ENCODE measurements at places on chromosomes 4 and X.
A peak's percentile ranks its signal among the peaks of the same experiment; 100 is the strongest.

DNA sequence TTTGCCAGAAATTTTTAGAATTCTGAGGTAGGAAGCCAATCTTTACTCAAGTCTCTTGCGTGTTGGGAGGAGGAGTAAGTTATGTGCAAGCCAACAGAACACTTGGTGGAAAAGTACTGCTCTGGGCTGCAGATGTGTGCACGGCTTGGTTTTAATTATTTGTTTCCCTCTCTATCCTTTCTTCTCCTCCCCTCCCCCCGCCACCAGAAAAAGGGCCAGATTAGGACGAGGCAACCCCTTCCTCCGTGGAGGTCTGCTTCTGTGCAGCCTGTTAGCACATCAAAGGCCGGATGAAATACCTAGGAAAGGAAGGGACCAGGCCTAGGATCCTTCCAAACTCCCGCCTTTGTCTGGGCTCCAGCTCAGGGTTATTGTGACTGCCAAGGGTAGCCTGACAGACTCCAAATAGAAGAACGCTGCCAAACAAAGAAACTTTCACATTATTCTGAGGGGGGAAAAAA is 1.0 kb upstream of the PGRMC1 start:
- DNase-seq = no peak

GRCh38 chr4:134754301-134755019 is 552.9 kb upstream of the PABPC4L start:
- peak; percentile 20 for DNase-seq

DNA sequence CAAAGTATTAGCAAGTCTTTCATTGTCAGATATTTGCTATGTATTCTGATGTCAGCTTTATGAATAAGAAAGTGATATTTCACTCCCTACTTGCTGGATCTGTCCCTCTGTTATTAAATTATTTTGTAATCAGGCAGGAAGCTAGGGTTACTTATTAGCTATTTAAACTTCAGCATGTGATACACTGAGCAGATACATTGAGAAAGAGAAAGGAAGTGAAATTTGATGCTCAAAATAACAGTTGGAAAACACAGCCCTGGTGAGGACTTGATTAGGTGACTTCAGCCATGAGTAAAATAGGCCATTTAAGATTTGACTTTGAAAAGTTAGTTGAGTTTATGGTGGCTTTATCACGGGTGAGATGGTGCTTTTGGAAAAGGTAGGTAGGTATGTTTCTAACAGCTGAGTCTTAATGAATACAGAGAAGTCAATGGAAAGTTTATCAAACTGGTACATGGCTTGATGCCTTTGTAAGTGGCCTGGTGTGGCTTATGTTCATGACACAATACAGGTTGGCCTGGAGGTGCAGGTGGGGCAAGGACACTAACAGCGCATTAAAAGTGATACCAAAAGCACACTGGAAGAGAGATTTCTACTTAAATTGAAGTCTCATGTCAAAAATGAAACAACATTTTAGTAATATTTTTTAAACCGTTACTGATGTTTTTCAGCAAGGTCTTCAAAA is 321.2 kb upstream of the SPOCK3 start:
- peak; percentile 14 for DNase-seq

DNA sequence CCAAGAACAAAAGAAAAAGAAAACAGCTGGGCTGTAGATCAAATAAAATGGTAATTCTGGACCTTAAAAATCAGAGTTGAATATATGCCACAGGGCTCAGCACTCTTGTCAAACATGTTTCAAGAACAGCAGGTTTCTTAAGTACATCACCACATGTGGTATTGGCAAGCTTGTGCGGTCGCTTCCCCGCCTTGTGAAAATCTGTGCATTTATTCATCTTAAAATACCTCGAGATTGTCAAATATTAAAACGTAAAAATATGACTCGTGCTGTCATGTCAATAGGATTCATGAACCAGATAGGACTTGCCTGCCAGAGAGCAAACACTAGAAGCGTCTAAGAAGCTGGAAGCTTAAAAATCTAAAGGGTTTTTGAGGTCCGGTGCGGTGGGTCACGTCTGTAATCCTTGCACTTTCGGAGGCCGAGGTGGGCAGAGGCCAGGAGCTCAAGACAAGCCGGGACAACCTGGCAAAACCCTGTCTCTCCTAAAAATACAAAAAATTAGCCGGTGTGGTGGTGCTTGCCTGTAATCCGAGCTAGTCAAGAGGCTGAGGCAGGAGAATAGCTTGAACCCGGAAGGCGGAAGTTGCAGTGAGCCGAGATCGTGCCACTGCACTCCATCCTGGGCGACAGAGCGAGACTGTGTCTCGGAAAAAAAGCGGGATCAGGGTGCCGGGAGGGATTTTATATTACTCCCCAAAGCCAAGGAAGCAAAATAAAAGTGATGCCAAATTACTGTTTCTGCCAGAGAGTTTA is 40.2 kb upstream of the TMEM154 start:
- no peak for DNase-seq

DNA sequence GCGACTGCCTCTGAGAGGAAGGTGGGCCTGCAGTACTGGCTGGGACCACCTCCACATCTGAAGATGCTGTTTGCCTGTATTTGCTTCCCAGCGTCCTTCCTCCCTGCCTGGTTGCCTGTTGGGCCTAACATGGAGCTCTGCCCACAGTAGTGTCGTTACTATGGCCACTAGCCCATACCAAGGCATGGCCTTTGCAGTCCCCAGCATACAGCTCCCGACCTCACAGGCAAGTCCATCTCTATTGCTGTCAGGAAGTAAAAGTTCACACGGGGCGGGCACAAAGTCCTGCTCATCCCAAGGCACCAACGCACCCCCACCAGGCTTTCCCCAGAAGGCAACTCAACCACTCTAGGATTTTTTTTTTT is 71.6 kb downstream of the MAML3 start:
- no peak for DNase-seq

GRCh38 chr4:114601304-114602052 is 2.9 kb downstream of the UGT8 start:
- DNase-seq = no peak

DNA sequence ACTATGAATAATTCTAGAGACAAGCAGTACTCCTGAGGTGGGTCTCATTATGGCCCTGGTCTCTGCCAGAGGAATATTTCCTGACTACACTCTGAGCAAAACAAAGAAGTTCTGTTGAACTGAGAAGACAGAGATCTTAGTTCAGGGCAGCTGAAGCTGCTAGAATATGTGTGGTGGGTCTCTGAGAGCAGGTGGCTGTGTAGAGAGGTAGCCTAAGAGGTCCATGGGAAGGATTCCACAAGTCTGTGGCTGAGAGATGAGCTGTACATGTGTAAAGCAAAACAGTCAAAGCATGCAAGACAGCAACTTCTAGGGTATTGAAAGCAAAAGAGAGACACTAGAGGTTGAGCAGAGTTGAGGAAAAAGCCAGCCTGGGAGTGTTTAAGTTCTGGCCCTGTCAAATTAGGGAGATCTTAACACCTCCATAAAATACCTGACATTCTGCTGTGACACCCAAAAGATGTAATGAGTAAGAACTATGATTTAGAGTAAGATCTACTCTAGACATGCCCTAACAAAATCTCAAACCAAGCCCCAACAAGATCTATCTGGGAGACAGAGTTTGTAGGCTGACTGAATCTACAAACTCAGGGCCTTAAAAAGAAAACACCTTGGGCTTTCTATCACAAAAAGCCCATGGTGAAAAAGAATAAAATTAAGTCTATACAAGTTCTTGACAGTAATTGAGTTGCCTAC is 274.4 kb downstream of the BANK1 start:
- DNase-seq = no peak

DNA sequence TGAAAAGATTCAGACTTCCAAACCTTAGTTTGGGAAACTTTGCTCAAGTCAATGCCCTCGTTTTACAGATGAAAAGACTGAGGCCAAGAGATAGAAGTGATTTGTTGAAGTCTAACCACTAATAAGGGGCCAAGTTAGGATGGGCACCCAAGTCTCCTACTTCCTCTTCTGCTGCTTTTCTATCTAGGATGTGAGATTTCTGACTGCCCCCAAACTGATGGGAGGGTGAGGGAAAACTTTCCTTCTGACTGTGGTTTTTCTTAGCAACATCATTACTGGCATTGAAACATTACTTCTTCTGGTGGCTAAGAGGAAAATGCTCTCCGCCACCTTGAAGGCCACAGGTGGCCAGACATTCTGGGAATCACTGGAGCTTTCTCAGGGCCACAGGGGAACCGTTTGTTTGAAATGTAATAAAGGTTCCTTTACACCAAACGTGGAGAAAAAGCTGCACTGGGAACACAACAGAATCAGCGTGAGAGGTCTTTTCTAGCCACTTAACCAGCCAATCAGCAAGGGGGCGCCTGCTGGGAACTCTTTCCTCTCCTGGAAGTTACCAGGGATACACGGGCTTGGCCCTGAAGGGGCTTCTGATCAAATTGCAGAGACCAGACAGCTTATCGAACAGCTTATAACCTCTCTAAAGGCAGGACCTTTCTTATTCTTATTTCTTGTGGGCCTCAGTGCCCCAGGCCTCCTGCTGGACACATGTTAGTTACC is 115.9 kb upstream of the TEX13D start:
- peak; percentile 26 for DNase-seq

GRCh38 chrX:151974336-151975227 is at the start of gene GABRE:
GABRE (minus strand) TSS chrX:151974676; CDS start chrX:151974625, 51 bp downstream.
- peak; percentile 74 for DNase-seq

GRCh38 chrX:120726294-120726693 is 96.4 kb upstream of the C1GALT1C1 start:
- DNase-seq = peak; percentile 89

GRCh38 chr4:85725721-85726170 is 250.8 kb downstream of the ARHGAP24 start:
- peak; percentile 92 for DNase-seq

- no peak for DNase-seq
Observed at GRCh38 chr4:37549041-37549440, 137.1 kb downstream of the RELL1 start.

DNA sequence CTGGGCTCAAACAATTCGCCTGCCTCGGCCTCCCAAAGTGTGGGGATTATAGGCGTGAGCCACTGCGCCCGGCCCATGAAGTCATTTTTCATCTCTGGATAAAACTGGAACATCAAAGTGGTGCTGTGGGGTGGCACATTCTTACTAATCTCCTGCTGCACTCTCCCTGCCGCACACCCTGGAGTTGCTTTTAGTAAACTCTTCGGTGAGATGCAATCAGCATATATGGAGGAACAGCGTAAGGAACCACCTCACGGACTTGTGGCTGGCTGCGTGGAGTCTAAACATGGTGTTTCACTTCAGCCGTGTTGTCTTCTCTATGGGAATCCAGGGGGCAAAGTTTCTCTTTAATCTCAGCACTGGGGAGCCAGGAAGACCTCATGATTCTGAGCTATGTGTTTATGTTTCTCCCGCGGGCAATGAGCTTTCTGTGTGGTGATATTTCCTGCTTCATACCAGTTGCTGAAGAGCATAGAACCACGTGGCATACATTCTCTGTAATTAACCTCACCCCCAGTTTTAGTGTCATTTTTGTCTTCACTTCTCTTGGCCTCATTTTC is 2.1 kb upstream of the RHOH start:
- DNase-seq = no peak

- peak; percentile 31 for DNase-seq
Observed at GRCh38 chr4:7134737-7135388, 57.5 kb upstream of the SORCS2 start.

DNA sequence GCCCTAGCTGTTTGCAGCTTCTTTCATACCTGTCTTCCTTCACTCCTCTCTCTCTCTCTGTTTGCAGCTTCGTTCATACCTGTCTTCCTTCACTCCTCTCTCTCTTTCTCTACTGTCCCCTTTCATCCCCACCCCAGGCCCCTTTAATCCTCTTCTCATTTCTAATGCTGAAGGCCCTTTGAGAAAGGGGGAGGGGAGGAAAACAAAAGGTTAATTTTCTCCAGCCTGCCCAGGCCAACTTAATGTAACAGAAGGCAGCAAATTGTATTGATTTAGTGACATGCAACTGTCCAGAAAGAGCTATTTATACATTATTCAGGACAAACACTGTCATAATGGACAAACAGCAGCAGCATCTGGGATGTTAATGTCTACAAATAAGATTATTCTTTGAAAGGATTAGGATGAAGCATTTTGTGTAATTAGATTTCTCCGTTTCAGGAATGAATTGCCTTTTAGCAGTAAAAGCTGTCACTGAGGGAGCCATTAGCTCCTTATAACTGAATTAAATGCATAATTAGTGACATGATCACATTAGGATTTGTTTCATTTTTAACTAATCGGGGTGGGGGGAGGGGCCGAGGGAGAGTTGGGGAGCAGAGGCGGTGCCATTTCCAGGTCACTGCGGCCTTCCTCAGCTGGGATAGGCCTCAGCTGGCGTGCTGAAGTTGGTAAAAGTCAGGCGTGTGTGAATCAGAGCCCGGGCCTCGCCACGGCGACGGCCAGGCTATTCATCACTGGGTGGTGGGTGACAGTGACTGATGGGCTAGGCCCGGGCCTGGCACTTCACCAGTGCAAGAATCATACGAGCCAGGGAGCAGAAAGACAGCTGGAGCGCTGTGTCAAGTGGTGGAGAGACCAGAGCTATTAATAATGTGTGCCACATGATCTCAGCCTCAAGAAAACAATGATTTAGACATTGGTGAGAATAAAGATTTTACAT is 174.5 kb downstream of the NKX6-1 start:
- DNase-seq = no peak

GRCh38 chrX:20363275-20363674 is 96.6 kb upstream of the RPS6KA3 start:
- DNase-seq = no peak

GRCh38 chr4:2248821-2249261 is 6.9 kb upstream of the HAUS3 start:
- DNase-seq = no peak

- no peak for DNase-seq
Observed at GRCh38 chrX:138006180-138006579, 440.3 kb downstream of the ZIC3 start.

DNA sequence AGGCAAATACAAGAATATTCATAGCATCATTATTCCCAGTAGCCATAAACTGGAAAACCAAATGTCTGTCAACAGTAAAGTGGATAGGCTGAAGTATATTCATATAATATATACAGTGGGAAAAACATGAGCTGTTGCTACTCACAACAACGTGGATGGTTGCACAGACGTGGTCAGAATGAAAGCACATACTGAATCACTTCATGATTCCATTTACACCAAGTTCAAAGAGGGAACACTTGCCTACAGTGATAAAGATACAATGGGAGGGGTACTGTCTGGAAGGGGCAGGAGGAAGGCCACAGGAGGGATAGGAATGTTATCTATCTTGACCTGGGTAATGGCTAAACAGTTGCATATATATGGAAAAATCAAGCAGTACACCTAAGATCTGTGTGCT is 25.3 kb downstream of the APBB2 start:
- DNase-seq = no peak

GRCh38 chrX:72685018-72685417 is 29.1 kb downstream of the PHKA1 start:
- peak; percentile 46 for DNase-seq

GRCh38 chr4:106584337-106584989 is 215.9 kb upstream of the GIMD1 start:
- DNase-seq = no peak

DNA sequence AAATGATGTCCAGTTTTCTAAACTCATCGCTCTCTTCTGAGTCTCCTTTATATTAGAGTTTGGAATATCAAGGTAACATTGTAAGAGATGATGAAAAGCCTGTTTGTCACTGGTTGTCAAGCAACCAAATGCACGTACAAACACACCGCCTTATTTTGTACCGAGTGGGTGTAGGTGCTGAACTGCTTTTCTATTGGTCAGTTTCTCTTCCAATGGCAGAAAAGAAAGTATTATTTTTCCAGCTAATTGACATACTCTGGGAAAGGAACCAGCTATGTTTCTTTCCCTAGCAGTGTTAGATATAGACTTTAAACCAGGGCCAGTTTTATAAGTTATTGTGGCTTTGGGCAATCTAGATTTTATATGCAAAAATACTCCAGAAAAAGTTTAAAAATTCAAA is 6.6 kb upstream of the PPM1K start:
- DNase-seq = no peak

Data from OCI-M1 (cell line).